ENCODE measurements at places on chromosomes 7 and 10.

GRCh38 chr7:14095233-14095950, 105.9 kb upstream of the ETV1 start:
- DNase-seq: no peak

GRCh38 chr10:19412531-19412930, 363.9 kb downstream of the MALRD1 start:
- DNase-seq: peak; percentile 0

DNA sequence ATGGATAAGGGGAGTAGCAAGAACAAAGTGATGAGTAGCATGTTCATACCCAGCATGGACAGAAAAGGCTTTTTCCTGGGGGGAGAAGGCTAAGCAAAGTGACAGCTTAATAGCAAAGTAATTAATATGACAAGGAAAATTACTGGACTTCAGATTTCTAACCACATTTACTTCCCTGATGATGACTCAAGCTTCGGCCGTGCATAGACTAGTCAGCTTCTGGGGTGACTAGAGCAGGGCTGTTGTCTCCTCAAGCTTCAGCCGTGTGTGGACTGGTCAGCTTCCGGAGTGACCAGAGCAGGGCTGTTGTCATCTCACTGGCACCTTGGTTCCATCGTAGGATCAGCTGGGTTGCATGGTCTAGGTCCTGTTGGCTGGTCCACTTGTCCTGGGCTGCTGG, 2.1 kb upstream of the ZNF117 start:
- DNase-seq: peak; percentile 47

- DNase-seq: no peak
These were observed 92.6 kb downstream of the CYTH3 start for GRCh38 chr7:6179620-6180343.

DNA sequence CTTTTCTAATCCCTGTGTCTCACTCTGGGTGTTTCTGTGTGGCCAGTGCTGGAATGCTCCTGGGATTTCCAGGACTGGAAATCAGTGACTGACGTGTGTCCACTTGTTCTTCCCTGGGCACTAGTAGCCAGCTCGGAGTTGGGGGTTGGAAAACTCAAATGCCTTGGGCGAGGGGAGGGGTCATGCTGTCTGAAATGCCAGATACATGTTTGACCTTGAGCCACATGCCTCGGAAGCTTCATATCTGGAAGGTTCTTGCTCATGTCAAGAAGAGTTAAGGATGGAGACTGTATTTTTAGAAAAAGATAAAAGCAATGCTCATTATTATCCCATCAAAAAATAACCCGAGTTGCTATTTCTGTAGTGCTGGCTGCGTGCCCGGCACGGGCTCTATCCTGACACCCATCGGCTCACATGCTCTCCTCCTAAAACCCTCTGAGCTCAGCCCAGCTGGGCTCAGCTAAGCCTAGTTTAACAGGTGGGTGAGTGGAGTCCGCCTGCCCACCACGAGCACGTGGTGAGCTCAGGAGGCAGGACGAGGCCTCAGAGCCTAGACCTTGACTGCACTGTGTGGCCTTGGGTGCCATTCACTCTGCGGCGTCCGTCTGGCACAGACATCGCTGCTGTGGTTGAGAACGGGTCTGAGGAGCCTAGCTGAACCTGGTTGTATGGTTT, 6.4 kb downstream of the DPYSL4 start:
- no peak for DNase-seq

DNA sequence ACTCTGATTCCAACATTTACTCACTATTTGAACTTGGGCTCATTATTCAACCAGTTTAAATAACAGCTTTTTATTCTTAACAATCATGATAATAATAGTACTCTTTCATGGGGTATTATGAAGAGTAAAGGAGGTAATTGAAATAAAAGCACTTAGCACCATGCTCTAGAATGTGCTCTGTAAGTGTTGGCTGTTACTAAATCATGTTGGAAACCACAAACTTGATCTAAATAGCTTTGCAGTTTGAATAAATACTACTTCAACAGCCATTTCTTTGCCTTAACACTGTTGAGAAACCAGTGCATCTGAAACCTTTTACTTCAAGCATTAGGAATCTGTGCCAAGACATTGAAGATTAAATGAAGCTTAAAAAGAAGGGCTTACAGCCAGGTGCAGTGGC, 7.9 kb upstream of the UPF2 start:
- DNase-seq: no peak

GRCh38 chr7:42071372-42072261, 165.4 kb downstream of the GLI3 start:
- DNase-seq: peak; percentile 29

DNA sequence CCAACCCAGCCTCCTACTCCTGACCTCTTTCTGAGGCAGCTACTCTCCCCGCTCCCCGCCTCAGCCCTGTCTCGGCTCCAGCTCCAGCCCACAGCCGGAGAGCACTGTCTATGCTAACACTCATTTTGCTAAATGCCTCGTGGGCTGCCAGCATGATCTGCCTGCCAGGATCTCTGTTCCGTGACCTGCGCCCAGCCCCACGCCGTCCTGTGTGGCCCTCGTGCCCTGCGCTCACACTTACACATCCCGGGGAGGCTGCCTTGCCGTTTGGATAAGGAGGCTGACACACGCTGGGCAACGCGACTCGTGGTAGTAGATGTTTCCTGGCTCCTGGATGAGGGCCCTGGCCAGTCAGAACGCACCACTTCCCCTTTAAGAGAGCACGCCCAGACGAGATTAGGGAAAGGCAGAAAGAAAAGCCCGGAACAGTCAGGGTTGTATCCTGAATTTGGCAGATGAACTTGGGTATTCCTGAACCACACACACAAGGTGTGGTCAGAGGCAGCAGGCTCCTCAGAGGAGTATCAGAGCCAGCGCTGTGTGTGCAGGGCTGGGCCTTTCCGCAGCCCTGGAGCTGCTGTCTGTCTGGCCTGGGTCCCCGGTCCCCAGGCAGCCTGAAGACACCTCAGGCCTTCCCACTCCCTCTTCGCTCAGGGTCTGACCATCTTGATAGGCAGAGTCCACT, 97.7 kb upstream of the EFCAB10 start:
- no peak for DNase-seq

GRCh38 chr7:94041529-94041928, 37.4 kb upstream of the BET1 start:
- peak; percentile 60 for DNase-seq

- DNase-seq: no peak
These were observed 21.2 kb downstream of the CAMK2G start for GRCh38 chr10:73853196-73853595.
